ENCODE measurements at places on chromosomes 7 and 10. TPM values are rescaled to one million over a fixed set of nuclear protein-coding genes. Genes with fewer than 3 reads are reported as not detected.

The PHYHIPL gene
- total RNA-seq: 18.9 TPM

The VSTM4 gene
- 3.2 TPM for total RNA-seq

The AGMO gene
- total RNA-seq: 0.25 TPM

The CFTR gene
- total RNA-seq: 0.25 TPM

The ACBD7 gene
- 11.8 TPM for total RNA-seq

All from temporal lobe (tissue), 4 donors.